ENCODE measurements at places on chromosomes 7 and 10. TPM values are rescaled to one million over a fixed set of nuclear protein-coding genes. Genes with fewer than 3 reads are reported as not detected.

Gene CNNM1
- 0.19 TPM for total RNA-seq

Gene TAS2R38
- total RNA-seq = not detected

GRCh38 chr7:106285855-106286492 lies 1.2 kb upstream of the NAMPT start:
- peaks cover 41% of the 10 kb centered on the region for H3K4me1 ChIP-seq
- peak overlapping the region; percentile 93 for H3K27ac ChIP-seq
- no peaks in the 10 kb centered on the region for H3K36me3 ChIP-seq
- H3K4me3 ChIP-seq = peak overlapping the region; percentile 82
- H3K27me3 ChIP-seq = no peaks in the 10 kb centered on the region

Gene FEZF1
- not detected for total RNA-seq

DNA sequence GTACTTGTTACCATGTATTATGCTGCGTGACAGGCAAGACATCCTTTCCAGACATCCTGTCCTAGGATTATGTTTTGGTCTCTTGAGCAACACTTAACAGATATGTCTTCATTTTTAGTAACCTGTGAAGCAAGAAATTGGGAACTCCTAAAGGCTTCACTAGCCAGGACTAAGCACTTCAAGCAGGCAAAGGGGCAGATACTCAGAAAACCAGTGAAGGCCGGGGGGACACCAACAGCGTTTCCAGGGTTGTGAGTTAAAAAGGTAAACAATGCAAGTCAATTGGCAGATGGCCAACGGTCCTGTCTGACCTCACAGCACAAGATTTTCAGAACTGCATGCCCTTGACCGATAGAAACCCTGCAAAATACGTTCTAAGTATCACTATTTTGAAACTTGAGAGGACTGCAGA lies 77.6 kb upstream of the SFMBT2 start:
- no peak for DNase-seq
- no peaks in the 10 kb centered on the region for H3K36me3 ChIP-seq
- H3K27ac ChIP-seq = peak overlapping the region; percentile 61
- peaks cover 39% of the 10 kb centered on the region for H3K4me1 ChIP-seq
- peaks cover 21% of the 10 kb centered on the region for H3K27me3 ChIP-seq
- no peak overlapping the region for H3K4me3 ChIP-seq

- no peaks in the 10 kb centered on the region for H3K4me1 ChIP-seq
- no peaks in the 10 kb centered on the region for H3K27me3 ChIP-seq
- no peak overlapping the region for H3K4me3 ChIP-seq
- DNase-seq = no peak
- no peaks in the 10 kb centered on the region for H3K36me3 ChIP-seq
Measured at GRCh38 chr7:64630496-64630895, 35.4 kb upstream of the ZNF107 start.

Gene TRIP6
- total RNA-seq = 11.7 TPM

DNA sequence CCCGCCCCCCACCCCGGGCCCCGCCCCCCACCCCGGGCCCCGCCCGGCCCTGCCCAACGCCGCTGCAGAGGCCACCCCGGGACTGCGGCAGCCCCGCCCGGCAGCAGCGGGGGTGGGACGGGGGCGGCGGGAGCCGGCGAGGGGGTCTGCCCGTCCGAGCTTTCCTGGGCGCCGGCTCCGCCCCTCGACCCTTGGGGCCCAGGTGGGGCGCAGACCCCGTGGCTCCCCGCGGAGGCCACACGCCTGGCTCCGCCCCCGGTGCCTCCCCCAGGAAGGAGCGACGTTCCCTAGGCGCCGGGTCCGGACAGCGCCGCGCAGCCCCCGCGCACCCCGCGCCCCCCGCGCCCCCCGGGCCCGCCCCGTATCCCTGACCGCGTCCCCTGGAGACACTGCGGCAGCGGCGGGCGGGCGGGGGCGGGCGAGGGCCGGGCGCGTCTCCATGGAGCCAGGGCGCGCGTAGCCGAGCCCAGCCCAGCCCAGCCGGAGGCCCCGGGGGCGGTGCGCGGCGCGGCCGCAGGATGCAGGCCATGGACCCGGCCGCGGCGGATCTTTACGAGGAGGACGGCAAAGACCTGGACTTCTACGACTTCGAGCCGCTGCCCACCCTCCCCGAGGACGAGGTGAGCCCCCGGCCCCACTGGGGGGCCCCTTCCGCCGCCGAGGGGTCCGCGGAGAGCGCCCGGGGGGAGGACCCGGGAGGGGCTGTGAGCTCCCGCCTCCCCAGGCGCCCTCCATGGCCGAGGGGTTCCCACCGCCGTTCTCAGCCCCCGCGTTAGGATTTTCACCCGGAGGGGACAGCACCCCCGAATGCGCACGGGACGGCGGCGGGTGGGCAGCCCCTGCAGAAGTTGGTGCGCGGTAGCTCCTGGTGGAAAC lies at the start of gene KNDC1:
Gene KNDC1 (plus strand): TSS at position 270 of the 876 bp plus-strand sequence. CDS start 249 bp downstream, at position 519.
- peaks cover 15% of the 10 kb centered on the region for H3K4me1 ChIP-seq
- DNase-seq = no peak
- peak within 1 kb of the TSS; percentile 63 for H3K4me3 ChIP-seq
- no peaks in the 10 kb centered on the region for H3K36me3 ChIP-seq
- no peak within 1 kb of the TSS for H3K27ac ChIP-seq

Gene LRRC18
- not detected for total RNA-seq

GRCh38 chr10:44411251-44411650 lies 26.4 kb upstream of the CXCL12 start:
- H3K4me3 ChIP-seq = no peak overlapping the region
- no peaks in the 10 kb centered on the region for H3K36me3 ChIP-seq
